Liver (tissue), 10 donors: ENCODE measurements at places on chromosomes 1 and 21. TPM values are rescaled to one million over a fixed set of nuclear protein-coding genes. Genes with fewer than 3 reads are reported as not detected.

DNA sequence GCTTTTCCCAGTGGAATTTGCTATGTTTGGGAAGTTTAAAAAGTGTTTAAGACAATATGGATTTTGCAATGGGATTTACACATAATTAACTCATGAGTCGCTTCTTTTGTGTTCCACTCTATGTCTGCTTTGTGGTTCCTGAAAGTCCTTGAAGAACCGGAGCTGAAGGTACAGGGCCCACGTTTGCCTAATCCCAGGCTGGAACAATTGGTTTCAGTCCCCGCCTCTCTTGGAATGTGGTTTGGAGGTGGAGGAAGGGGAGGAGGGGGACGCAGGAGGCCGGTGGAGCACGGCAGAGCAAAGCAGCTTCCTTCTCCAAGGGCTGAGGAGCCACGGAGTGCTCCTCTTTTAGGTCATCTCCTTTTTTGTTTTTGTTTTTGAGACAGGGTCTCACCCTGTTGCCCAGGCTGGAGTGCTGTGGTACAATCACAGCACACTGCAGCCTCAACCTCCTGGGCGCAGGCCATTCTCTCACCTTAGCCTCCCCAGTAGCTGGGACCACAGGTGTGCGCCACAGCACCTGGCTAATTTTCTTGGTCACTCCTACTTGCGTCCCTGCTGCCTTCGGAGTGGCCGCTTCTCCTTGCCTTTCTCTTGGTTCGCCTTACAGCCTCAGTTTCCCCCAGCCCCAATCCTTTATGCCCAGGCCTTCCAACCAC, 129.5 kb upstream of the ERRFI1 start:
- no peak for DNase-seq

- no peak for DNase-seq
These were observed 2.4 kb upstream of the CTTNBP2NL start for GRCh38 chr1:112393631-112393974.

DNA sequence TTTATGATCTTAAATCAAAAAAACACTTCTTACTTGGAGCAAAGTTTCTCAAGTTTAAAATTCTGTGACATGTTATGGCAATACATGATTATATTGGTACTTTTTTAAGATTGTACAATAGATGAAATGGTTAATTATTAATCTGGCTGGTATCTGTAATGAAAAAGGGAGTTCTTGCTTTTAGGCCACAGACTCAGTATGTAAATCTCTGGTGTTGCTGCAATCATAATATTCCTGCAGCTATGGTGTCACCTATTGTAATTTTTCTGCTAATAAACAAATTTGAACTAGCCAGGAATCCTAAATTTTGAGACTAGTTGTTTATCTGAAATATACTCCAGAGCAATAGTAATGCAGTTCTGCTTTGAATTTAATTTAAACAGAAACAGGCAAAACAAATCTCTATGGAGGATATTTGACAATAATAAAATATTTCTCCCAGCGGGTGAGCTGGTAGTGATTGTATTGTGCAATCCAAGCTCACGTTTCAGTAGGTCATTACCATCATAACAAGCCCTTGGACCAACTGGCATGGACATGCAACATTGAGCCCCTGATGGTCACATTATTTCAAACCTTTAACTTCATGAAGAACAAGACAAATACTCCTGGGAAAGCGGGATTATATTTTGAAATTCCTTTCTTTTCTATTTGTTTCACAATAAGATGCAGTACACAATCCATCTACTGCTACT, 77.2 kb upstream of the USH2A start:
- no peak for DNase-seq

- no peak for DNase-seq
These were observed 239.0 kb downstream of the NTNG1 start for GRCh38 chr1:107379826-107380225.

ATAD3A gene
- 20.0 TPM for polyA plus RNA-seq

- DNase-seq = no peak
These were observed 44.5 kb upstream of the TNR start for GRCh38 chr1:175787881-175788280.

- DNase-seq = peak; percentile 60
These were observed 2.2 kb upstream of the TESK2 start for GRCh38 chr1:45493116-45493697.

GRCh38 chr1:212368073-212368484, 46.6 kb downstream of the PACC1 start:
- no peak for DNase-seq

DNA sequence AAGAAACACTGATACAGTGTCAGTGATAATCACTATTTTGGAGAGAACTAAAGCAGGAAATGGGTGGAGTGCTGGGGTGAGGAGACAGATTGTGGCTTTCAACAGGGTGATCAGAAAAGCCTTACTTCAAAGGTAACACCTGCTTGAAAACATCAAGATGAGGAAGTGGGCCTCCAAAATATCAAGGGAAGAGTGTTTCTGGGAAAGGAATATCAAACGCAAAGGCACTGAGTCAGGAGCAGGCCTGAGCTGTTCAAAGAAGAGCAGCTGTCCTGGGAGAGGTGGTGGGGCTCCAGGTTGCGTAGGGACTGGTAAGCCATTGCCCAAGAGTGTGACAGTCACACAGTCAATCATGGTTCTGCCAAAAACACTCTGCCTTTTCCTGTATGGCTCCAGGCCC, 47.1 kb upstream of the ATP1A1 start:
- DNase-seq = no peak

DNA sequence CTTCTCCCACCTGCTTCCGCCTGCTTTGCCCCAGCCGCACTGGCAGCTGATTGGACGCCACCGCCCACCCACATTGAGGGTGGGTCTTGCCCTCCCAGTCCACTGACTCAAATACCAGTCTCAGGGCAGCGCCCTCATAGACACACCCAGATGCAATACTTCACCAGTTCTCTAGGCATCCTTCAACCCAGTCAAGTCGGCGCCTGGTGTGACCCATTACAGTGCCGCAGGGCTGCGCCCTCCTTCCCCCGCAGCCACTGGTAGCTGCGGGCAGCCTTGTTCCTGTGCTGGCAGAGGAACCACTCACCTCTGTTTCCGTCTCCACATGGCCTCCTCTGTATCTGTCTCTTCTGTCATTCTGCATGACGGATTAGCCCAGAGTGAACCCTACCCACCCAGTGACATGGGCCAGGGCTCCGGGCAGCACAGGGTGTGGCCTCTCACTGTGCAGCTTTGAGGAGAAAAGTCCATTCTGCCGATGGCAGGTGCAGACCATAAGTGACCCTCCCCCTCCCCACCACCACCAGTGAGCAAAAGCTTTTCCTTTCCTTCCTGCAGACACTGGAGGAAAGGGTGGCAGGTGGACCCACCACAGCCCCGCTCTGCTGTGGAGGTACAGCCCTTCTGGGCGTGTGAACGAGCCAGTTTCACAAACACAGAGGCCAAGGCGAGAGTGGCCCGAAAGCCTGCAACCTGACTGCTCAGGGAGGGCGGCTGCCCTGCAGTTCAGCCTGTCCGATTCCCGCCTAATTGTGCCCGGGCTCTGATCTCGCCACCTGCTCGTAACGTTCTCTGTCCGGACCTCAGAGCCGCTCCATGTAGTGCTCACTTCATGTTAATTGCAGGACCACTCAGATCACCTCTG, 57.1 kb downstream of the FAAP20 start:
- no peak for DNase-seq

SPRR5 gene
- polyA plus RNA-seq = not detected

- DNase-seq = peak; percentile 67
These were observed 1.6 kb downstream of the E2F2 start for GRCh38 chr1:23529146-23530086.

DNA sequence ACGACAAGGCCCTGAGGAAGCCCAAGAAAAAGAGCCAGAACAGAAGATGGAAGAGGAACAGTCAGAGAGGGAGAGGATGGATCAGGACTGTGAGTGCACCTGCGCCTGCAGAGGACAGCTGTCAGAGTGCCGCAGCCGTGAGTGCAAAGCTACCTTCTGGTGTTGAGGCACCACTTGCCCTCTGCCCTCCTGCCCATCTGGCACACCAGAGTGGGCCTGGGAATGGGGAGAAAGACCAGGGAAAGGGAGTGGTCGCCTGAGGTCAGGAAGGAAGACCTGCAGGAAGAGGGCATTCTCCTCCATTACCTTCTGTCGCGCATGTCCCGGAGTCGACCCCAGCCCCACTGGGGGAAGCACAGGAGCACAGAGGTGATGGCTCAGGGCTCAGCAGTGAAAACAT, 26.2 kb downstream of the VASH2 start:
- no peak for DNase-seq

- no peak for DNase-seq
These were observed 168.4 kb downstream of the FASLG start for GRCh38 chr1:172827301-172827700.

DNA sequence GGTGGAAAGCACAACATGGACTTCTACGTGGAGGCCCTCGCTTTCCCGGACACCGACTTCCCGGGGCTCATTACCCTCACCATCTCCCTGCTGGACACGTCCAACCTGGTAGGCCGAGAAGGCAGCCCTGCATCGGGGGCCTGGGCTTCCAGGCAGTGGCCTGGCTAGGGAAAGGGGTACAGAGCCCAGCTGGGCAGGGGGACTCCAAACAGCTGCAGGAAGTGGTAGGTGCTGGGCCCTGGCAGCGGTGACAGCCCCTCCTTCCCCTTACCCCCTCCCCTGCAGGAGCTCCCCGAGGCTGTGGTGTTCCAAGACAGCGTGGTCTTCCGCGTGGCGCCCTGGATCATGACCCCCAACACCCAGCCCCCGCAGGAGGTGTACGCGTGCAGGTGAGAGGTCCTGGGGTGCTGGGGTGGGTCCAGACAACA, 30.0 kb upstream of the PADI6 start:
- no peak for DNase-seq

DNA sequence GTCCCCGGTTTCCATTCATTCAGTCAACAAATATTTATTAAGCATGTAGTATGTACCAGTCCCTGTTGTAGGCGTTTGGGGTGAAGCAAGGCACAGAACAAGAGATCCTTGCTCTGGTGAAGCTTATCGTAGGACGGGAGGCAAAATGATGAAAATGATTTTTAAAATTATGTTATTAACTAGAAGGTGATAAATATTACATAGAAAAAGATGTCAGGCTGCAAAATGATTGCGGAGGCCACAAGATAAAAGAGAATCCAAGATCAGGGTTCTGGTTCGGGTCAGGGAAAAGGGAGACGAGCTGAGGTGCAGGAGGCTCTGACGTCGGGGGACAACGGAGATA, 602 bp upstream of the CGN start:
- DNase-seq = no peak

S100A16 gene
- 110 TPM for polyA plus RNA-seq

CD34 gene
- 2.0 TPM for polyA plus RNA-seq

- peak; percentile 85 for DNase-seq
These were observed at the start of the genes PLA2G2C and UBXN10 for GRCh38 chr1:20185834-20186782. TSS of gene PLA2G2C (minus strand) at chr1:20186518. CDS start at chr1:20177363, 9,155 bp downstream. TSS of gene UBXN10 (plus strand) at chr1:20186096. CDS start at chr1:20190562, 4,466 bp downstream.

DNA sequence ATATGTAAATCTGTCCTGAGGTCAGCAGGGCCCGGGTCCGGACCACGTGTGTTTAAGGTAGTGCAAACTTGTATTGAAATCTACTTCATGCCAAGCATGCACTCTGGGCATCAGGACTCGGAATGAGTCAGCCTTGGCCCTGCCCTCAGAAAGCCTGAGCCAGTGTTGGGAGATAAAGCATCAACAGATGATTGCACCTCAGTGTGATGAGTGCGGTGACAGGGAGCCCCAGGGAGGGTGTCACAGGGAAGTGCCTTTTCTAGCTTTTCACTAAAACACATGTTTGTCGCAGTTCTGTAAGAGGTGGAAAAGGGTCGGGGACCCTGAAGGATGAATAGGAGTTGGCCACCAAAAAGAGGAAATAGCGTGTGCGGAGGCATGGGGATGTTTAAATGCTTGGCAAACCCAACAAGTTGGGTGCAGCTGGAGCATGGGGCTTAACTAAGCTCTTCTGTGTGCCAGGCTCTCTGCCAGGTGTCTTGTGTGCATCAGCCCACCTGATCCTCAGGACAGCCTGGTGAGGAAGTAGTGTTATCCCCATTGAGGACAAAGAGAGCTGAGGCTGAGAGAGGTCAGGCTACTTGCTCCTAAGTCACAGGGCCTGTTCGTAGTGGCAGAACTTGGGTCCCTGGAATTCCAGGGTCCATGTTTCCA, 48.2 kb upstream of the EPB41 start:
- DNase-seq = no peak

- DNase-seq = no peak
These were observed 87.7 kb upstream of the LYPLAL1 start for GRCh38 chr1:219085988-219086387.

- peak; percentile 64 for DNase-seq
These were observed 84.7 kb downstream of the PDE9A start for GRCh38 chr21:42737951-42738590.

C1orf115 gene
- 37.3 TPM for polyA plus RNA-seq

DNA sequence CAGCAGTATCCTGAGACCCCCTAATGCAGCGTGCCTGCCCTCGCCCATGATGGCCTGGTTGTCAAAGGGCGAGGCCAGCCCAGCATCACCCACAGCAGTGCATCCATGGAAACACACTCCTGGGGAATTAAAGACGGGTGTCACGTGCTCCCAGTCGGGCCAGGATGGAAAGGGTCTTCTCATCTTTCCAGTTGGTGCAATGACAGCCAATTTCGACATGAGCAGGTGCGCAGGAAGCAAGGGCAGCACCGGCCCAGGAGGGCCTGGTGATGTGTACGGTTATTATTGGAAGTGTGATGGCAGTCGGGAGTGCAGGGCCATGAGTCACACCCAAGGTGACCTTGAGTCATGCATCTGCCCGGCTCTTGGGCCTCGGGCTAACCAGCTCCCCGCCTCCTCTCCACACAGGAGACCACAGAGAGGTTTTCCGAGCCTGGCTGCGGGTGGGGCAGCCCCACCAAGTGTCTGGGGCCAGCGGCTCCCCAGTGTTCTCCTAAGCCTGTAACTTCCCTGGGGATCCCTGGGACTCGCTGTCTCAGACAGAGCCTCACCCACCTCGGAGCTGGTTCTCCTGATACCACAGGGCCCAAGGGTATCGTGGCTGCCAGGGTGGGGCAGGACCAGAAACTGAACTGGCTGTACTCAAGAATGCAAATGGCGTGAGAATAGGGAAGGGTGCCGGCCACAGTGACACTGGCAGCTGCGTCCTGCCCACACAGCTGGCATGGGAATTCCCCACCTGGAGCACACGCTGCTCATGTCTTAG, 119.8 kb downstream of the SIK1 start:
- DNase-seq = no peak

GRCh38 chr1:55827350-55827749, 612.2 kb upstream of the USP24 start:
- DNase-seq = no peak

GJA5 gene
- polyA plus RNA-seq = 0.70 TPM

DNA sequence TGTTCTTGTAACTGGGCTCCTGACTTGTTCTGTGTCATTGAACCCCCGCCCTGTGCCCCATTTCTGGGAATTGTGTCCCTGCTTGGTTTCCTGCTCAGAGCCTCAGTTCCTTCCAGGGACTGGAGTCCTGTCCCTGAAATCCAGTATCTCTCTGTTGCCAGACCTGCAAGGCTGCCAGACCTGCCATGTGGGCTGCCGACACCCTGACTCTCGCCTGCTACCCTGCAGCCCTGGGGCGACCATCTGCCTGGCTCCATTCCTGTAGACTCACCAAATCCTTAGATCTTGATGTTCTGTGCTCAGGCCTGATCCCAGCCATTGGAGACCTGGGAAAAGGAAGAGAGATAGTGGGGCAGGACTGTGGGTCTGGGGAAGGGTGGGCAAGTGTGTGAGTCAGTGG, 383.3 kb upstream of the PROX1 start:
- no peak for DNase-seq

GRCh38 chr1:3386205-3387002, 68.1 kb upstream of the ARHGEF16 start:
- DNase-seq = no peak
